ENCODE measurements at places on chromosomes 16 and 17. TPM values are rescaled to one million over a fixed set of nuclear protein-coding genes. Genes with fewer than 3 reads are reported as not detected.
A peak's percentile ranks its signal among the peaks of the same experiment; 100 is the strongest.

The C1QTNF1 gene
- total RNA-seq = 247 TPM

DNA sequence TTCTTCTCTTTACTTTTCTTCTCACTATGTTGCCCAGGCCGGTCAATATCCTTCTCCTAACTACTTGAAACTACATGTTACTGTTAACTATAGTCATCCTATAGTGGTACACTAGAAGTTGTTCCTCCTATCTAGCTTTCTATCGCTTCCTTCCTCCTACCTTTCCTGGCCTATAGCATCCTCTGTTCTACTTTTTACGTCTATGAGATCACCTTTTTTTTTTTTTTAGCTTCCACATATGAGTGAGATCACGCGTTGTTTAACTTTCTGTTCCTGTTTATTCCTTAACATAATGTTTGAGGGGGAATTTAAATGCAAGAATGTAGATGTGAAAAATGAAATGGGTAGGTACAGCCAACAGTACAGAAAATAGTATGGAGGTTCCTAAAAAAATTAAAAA, 30.5 kb upstream of the YPEL2 start:
- DNase-seq = no peak

The DLX4 gene
- total RNA-seq = not detected

GRCh38 chr16:57846078-57846697, 43.9 kb upstream of the KIFC3 start:
- DNase-seq = no peak

The HASPIN gene
- total RNA-seq = 0.45 TPM

DNA sequence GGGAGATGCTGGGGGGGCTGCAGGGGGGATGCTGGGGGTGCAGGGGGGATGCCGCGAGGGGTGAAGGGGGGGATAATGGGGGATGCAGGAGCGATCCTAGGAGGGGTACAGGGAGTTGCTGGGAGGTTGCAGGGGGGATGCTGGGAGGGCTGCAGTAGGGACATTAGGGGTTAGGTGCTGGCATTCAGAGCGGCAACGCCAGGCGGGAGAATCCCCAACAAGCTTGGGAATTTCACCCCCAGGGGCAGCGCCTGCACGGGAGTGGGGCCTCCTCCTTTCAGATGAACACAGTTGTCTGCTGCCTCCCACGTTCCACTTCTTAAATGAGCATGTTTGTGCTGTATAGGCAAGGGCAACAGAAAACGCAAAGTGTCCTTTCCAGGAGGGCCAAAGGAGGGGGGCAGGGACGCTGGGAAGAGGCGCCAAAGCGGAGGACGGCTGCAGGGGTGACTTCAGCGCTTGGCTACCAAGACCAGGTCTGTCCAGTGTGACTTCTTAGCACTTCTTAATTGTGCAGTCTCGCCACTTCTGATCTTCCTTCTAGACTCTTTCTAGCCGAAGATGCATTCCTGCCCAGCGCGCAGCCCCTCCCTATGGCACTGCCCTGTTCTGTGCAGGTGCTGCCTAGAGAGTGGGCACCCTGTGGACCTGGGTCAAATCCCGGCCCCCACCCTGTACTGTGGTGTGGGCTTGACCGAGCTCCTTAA, 2.0 kb upstream of the SLC6A4 start:
- no peak for DNase-seq

DNA sequence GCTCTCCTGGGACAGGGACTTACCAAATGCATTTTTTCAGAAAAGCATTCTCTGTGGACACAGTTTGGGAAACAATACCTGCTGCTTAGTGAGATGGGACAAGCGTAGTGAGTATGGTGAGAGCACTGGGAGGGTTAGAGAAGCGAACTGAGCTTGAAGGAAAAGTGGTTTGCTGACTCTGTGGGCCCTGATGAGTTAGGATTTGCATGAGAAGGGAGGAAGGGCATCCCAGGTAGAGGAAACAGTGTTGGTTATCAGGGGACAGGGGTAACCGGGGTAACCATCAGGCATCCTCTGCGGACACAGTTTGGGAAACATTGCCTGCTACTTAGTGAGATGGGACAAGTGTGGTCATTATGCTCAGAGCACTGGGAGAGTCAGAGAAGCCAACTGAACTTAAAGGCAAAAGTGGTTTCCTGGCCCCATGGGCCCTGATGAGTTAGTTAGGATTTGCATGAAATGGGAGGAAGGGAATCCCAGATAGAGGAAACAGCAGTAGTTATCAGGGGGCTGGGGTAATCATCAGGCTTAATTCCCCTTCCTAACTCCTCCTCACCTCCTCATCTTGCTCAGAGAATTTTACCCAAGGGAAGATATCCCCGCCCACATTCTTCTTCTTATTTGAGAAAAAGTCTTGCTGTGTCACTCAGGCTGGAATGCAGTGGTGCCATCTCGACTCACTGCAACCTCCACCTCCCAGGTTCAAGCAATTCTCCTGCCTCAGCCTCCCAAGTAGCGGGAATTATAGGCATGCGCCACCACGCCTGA, 319.3 kb downstream of the RBFOX1 start:
- no peak for DNase-seq

DNA sequence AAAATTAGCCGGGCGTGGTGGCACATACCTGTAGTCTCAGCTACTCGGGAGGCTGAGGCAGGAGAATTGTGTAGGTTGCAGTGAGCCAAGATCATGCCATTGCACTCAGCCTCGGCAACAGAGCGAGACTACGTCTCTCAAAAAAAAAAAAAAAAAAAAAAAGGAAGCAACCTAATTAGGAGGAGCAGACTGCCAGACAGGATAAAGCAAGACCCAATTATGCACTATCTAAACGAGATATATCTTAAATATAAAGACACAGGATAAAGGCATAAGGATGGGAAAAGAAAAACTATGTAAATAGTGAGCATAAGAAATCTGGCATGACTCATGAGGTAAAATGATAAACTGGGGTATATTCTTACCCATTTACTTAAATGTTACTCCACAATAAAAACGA, 4.9 kb downstream of the TXNDC11 start:
- no peak for DNase-seq

The BAIAP3 gene
- total RNA-seq = 5.2 TPM

DNA sequence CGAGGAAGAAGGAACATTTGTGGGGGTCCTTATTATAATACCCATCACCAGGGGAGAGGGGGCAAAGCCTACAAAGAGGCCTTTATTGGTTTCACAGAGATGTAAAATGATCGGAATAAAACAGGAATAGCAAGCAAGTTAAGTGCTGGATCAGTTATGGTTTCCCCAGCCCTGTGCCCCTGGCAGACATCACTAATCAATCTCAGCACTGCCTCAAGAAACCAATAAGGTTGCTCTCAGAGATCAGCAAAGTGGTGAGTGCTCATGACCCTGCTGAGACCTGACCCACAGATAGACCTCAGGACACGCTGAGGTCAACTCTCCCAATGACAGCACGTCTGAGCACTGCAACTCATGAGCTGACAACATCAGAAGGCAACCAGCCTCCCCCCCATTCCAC, 66.3 kb downstream of the ZNF423 start:
- DNase-seq = no peak

DNA sequence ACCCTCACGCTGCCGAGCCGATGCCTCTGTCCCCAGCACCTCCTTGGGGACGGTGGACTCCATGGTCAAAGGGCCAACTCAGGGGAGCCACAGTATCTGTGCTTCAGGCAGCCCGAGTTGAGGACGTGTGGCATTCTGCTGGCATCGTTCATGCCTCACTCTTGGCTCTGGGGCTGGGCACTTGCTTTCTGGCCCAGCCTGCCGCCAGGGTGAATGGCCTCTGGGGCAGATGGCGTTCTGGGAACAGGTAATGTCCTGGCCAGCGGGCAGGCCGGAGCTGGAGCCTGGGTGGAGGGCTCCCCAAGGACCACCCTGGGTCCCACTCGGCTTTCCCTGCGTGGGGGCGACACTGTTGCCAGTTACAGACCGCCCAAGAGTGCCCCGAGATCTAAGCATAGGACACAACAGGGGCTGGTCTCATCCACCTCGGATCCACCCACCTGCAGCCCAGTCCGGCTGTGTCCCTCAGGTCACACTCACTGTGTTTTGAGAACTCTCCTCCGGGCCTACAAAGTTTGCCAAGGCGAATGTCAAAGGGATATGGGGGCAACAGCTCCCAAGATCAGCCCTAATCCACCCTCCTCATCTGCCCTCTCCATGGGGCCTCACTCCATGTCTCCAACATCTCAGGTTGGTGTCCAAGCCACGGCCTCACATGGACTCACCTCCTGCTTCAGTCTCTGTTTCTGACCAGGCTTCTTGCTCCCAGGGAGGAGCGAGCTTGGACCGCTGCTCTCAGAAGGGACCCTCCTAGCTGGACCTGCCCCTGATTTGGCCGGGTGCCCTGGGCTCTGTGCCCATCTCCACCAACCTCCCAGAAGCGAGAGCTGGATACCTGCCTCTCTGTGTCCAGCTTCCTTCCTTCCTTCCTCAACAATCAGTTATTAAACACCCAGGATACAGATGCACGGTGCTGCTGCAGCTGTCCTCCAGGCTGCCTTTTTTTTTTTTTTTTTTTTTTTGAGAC, 60.8 kb downstream of the TMEM235 start:
- DNase-seq = peak; percentile 68

DNA sequence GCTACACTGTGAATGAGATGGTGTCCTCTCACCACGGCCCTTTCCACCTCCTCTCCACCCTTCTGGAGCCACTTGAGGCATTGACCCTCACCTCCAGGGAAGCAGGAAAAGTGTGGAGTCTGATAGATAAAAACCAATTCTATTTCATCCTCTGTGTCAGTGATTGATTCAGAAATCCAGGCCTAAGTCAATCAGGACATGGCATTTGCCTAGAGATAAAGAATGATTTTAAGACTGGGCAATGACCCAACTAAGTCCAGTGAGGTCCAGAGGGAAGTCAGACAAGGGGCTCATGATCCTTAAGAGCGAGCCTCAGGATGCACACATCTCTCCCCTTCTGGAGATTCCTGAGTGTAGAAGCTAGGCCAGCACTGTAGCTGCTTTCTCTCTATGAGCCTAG, 41.1 kb upstream of the TNRC6A start:
- no peak for DNase-seq

DNA sequence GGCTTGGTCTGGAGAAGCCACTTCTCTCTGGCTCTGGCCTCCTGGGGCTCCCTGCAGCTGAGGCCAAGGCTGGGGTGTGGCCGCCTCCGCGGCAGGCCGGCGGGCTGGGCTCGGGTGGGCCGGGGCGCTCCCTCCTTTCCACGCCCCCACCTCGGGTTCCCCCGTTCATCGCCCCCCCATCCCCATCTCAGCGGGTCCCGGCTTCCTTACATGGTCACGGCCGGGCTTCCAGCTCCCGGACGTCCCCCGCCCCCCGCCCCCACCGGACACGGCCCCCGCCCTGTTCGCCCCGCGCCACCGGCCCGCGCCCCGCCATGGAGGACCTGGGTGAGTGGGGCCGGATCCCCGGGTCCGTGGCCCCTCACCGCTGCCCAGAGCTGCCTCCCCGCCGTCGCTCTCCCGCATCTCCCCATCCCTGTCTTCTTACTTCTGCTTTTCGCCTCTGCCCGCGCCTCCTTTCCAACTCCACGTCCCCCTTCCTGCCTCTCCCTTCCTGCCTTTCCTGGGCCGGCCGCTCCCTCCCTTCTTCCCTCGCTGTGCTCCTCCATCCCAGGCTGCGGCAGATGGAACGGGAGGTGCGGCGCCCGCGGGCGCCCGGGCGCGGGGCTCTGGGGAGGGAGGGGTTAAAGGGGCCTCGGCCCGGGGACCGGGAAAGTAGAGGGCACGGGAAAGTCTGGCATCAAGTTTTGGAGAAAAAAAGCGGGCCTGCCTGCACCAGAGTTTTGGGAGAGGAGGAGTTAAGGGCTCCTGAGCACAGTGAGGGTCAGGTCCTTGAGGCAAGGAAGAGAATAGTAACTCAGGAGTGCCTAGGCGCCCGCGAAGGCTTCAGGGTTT, at the start of gene TGFB1I1:
TGFB1I1 (plus strand) TSS at position 278 of the 834 bp plus-strand sequence; CDS start at position 315, 37 bp downstream.
- DNase-seq = peak; percentile 85

- DNase-seq = peak; percentile 55
Observed at GRCh38 chr16:49854188-49854795, 1.6 kb downstream of the ZNF423 start.

DNA sequence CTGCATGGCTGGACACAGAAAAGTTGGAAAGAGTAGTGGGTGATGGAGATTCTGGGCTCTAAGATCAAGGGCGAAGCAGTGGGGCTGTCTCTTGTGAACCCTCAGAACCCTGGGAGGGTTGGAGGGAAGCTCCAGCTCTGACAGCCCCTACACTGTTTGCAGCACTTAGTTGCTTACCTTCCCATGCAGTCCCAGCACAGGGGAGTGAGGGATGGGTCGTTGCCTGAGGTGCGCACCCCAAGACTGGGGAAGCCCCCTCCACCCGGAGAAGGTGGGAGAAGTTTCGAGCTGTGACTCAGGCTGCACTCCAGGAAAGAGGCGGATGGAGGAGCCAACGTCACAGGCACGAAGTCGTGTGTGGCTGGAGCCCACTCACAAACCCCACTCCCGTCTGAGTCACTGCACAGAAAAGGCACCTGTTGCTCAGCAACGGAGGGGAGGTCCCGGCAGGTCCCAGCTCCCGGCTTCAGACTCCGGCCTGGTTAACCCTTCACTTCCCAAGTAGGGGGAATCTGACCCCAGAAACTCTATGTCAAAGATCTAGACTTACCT, 60.1 kb downstream of the AIPL1 start:
- no peak for DNase-seq

DNA sequence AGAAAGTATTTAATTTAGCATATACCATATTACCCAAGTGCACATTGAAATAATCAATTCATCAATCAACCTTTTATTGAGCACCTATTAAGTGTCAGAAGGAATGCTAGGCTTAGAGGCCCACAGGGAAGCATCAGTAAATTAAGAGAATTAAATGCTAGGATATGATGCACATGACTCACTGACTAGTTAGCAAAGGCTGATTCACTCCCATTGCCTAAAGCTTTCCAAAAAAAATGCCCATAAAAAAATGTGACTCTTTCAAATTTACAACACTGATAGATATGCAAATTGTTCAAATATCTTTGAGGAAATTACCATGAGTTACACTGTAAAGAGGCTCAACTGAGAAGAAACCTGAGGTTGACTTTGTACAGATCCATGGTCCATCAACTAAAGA, 883.3 kb downstream of the CDH11 start:
- DNase-seq = no peak

- DNase-seq = no peak
Observed at GRCh38 chr17:21476867-21477266, 100.7 kb downstream of the KCNJ12 start.

GRCh38 chr17:44793885-44794842, 35.4 kb downstream of the ADAM11 start:
- no peak for DNase-seq
